NT2/D1 (cell line): ENCODE measurements at places on chromosomes 13 and 19.

DNA sequence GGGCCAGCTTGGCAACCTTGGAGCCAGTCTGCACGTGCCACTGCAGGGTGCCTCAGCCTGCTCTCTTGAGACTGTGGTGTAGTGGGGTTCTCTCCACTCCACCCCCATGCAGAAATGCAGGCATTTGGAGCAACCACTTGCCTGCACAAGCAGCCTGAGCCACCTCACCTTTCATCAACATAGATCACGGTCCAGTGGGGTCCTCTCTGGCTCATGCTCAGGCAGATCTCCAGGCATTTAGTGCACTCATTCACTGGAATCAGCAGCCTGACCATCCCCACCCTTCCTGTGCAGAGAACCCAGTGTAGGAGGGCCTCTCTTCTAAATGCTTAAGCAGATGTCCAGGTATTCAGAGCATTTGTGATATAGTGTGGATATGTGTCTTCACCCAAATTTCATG, 2330.1 kb downstream of the PCDH9 start:
- DNase-seq = no peak

DNA sequence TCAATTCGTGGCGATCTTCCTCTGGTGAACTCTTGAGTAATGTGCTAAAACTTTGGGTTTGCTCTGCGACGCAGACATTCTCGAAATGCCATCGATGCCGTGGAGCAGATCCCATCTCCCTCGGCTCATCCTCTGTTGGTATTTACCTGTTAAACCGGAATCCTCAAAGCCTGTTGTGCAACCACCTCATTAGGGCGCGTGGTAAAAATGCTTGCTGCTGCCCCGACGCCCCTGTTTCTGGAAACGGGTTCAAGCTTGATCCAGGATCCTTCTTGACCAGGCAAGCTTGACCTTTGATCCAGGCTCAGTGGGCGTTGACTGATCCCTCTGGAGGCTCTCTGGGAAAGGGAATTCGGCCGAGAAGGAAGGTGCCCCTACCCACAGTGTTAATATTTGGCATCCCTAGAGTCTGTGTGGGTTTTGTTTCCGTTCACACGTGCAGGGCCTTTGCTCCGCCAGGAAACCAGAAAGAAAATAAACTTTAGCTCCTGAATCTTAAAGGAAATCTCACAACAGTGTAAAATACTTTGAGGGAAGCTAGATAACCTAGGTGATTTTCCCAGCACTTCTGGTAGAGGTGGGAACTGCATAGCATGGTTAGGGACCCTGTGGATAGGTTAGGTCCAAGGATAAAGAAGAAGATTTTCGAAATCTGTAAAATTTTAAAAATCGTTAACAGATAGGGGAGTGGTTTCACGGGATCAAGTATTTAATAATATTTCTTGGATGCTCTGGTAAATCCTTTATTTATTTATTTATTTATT, 1.1 kb downstream of the LSM14A start:
- DNase-seq = no peak

GRCh38 chr13:51298812-51299211, 40.7 kb upstream of the SERPINE3 start:
- no peak for DNase-seq

GRCh38 chr19:33250500-33250899, 24.9 kb upstream of the SLC7A10 start:
- DNase-seq = no peak

DNA sequence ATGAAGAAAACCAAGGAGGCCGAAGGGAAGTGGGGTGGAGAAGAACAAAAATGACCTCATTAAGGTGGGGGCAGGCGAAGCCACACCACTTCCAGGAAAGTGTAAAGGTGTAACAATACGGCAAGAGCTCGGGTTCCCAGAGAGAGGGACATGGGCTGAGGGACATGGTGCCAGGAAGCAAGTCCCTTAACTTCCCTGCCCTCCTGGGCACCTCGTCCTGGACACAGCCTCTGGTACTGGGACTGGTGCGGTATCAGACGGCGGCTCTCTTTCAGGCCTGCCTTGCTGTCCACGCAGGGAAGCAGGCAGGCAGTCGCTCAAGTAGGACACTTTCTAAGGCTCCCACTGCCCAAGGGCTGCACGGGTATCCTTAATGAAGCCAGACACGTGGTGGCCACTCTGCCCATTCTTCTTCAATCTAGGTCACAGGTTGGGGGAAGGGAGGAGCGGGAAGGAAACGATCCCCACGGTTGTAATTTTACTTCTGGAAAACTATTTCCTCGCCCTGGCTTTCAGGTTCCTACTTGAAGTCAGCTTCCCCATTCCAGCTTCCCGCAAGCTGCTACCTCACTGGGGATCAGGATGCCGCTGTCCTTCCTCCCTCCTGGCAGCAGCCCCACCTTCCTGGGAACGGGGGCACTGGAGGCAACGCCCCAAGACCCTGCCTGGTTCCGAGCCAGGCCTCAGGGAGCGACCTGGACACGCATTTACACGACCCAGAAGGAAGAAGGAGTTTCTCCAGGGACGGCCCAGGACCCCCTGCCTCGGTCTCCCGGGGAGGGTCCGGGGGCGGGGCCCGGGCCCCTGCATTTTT, 1.2 kb downstream of the AP3D1 start:
- no peak for DNase-seq

DNA sequence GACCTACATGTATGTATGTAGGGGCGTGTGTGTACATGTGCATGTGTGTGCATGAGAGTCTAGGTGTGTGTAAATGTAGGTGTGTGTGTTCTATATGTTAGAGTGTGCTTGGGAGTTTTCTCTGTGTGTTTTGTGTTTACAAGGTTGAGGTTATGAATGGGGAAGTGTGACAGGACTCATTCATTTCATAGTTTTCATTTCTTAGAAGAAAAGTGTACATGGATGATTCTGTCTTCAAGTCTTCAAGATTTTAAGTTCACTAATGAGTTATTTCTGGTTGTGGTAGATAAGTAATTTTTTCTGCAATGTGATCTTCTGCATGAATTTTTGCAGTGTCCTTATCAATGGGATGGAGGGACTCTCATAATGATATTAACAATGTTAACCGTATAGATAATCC, 118.2 kb upstream of the SLC10A2 start:
- DNase-seq = no peak

- DNase-seq = no peak
These were observed 10.1 kb downstream of the C19orf38 start for GRCh38 chr19:10858204-10858828.

DNA sequence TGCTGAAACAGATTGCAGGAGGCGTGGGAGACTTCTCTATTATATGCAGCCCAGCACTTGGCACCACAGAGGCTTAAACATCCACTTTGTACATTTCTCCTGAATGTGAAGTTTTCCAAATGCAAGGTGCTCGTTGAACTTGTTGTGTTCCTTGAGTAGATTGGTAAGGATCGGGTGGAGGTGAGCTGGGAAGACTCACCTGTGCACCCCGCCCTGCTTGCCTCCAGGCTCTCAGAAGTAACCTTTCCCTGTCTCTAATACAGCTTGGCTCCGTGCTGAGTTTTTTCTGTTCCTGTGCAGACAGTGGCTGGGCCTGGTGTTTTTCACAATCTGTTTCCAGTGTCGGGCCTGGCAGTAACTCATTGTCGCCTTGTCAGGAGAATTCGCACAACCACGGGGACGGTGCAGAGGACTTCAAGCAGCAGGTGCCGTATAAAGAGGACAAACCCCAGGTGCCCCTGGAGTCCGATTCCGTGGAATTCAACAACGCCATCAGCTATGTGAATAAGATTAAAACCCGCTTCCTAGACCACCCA, 12.3 kb downstream of the SIN3B start:
- no peak for DNase-seq

- DNase-seq = no peak
These were observed 269.6 kb downstream of the B3GLCT start for GRCh38 chr13:31469377-31469776.
